Activated CD8-positive, alpha-beta memory T cell treated with anti-CD3 and anti-CD28 coated beads for 1 hour (primary cell): ENCODE measurements at places on chromosomes 5 and 9.

DNA sequence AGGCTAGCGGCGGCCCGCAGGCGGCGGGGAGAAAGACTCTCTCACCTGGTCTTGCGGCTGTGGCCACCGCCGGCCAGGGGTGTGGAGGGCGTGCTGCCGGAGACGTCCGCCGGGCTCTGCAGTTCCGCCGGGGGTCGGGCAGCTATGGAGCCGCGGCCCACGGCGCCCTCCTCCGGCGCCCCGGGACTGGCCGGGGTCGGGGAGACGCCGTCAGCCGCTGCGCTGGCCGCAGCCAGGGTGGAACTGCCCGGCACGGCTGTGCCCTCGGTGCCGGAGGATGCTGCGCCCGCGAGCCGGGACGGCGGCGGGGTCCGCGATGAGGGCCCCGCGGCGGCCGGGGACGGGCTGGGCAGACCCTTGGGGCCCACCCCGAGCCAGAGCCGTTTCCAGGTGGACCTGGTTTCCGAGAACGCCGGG is 253 bp downstream of the SLC12A2 start:
- no peak for DNase-seq

GRCh38 chr9:82170866-82171265 is 182.3 kb downstream of the SPATA31D1 start:
- DNase-seq, result no peak

DNA sequence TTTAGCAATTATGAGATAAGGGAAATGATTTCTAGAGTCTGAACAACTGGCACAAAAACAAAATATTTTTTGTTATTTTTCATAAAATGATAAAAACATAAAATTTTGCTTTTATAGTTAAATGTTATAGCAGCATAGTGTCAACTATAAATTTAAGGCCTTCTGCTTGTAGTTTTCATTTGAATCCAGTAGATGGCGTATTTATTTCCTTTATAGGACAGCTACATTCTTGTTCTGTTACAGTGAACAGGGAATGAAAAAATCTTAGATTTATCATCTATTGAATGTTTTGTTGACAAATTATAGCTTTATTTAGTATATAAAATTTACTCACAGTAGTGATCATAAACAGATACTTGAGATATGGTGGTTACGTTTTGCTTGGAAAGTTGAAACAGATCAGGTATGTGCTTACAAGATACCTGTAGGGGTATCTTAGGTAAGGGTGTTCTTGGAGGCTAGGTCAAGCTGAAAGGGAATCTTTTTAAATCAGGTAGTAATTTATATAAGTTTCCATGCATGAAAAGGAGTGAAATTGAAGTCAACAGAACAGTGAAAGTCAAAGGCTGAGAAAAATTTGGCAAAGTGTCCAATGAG is 239.3 kb upstream of the GRIN3A start:
- DNase-seq, result no peak

- no peak for DNase-seq
Measured at GRCh38 chr5:126965061-126965475, 65.3 kb downstream of the MARCHF3 start.

- no peak for DNase-seq
Measured at GRCh38 chr9:137293482-137294090, 8.5 kb downstream of the NRARP start.

- DNase-seq, result no peak
Measured at GRCh38 chr5:110401881-110402280, 324.6 kb downstream of the TMEM232 start.

DNA sequence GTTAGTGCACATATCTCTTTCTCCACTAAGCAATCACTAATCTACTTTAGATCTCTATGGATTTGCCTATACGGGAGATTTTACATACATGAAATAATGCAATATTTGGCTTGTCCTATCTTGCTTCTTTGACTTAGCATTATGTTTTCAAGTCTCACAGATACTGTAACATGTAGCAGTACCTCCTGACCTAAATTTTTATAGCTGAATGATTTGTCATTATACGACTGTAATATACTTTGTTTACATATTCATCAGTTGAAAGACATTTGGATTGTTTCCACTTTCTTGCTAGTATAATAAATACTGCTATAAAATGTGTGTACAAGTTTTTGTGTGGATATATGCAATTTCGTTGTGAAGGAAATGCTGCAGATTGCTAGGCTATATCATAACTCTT is 1520.8 kb upstream of the CDH6 start:
- no peak for DNase-seq

DNA sequence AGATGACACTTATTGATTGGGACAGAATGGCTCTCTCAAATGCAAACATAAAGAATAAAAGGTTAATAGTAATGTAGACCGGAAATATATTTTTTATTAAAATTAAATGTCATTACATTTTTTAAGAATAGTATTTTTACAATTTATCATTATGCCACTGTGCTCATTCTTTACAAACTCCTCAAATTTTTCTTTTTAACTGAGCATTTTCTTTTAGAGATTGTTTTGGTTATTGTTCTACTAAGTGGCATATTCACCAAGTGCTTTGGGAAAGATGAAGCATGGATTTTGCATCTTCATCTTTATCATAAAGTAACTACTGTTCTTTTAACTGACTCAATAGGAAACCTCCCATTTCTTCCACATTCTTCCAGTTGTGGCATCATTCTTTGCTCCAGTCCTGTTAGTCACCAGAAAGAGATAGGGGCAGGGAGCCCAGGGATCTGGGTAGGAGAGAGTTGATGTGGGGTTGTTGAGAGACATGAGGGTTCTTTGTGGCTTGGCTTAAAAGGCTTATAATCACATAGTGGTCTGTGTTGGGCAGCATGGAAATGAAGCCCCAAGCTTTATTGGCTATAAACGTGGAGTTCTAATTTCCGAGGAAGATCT is 69.8 kb downstream of the SYK start:
- no peak for DNase-seq

DNA sequence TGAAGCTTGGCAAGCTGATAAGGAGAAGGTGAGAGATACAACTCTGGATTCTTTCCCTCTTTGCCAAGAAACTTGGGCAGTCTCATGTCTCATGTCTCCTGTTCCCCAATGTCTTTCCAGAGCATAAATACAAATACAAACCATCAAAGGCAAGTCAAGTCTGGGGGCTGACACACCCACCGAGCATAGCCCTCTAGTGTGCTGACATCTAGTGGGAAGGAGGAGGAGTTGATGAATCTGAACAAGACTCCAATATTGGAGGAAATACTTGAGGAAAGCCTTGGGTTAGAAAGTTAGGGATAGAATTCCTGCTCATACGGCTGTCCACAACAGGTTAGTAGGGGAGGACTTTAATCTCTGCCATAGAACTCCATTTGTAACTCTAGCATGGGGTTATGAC is 8.6 kb downstream of the MLANA start:
- no peak for DNase-seq

DNA sequence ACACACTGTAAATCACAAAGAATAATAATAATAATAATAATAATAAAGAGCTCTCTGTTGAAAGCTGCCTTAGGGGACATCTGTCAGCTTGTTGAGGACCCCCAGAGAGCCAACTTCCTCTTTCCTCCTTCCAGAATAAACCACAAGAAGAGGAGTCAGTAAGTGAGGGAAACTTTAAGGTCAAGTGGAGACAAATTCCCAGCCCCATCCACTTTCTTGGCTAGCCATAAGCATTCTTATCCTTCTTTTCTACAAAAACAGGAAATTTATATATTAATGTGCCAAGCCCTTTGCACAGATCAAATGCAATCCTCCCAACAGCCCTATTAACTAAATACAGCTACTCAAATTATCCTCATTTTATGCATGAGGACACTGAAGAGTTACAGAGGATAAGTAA is 9.4 kb upstream of the C5orf58 start:
- no peak for DNase-seq

- DNase-seq, result no peak
Measured at GRCh38 chr9:70044490-70045307, 1.1 kb downstream of the MAMDC2 start.

GRCh38 chr9:27423915-27424710 is 100.0 kb upstream of the IFNK start:
- no peak for DNase-seq

GRCh38 chr5:95761771-95762651 is 30.9 kb downstream of the RHOBTB3 start:
- no peak for DNase-seq

DNA sequence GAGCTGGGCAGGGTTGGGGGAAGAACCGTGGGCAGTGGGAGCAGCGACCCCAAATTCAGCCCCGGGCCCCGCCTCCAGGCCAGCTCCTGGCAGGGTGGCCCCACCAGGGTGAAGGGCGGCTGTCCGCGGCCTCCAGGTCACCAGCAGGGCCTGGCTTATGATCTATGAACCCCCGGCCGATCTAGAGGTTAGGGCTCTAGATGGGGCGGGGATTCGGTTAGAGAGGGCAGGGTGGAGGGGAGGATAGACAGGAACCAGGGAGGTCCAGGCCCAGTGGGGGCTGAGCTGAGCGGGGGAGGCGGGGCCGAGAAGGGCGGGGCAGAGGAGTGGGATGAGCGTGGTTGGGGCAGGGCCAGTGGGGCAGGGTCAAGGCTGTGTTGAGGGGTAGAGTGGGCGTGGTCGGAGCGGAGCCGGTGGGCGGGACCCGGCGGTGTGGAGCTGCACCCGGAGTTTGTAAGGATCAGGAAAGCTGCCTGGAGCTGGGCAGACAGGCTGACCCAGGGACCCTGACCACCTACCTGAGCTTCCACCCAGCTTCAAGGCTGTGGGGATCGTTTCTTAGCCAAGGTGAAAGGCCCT is 29.3 kb upstream of the OBP2B start:
- DNase-seq, result peak; percentile 17

DNA sequence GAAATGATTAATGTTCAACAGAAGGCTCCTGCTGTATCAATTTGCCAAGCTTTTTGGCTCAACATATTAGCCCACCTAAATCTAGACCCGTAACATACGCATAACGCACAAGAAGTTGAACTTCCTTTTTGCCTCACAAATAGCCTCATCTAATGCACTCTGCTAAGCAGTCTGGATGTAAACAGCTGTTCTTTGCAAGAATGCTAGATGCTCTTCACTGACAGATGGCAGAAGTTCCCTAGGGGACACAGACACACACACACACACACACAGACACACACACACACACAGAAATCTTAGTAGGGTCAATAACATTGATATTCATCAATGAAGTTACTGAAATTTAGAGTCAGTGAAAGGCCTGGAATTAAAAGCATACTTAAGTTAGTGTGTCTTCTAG is 13.2 kb upstream of the PCA3 start:
- no peak for DNase-seq

DNA sequence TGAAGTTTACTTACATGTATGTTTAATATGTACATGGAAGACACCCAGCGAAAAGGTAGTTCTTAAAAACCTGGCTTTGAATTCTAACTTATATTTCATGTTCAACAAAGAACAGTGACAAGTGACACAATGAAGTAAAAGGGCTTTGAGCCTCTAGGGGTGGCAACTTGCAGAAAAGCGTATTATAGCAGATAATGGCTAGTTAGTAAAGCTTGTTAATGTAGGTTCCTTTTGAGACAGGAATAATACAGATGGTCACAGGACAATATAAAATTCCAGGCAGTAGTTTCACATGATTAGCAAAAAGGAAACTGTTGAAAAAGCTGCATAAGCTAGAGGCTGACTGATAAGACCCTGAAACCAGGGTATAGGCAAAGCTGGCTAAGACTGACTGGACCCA is 132.4 kb upstream of the FTMT start:
- DNase-seq, result no peak

GRCh38 chr9:15299374-15299939 is 7.6 kb downstream of the TTC39B start:
- peak; percentile 32 for DNase-seq
